HFFc6 (cell line): ENCODE measurements at places on chromosomes 13 and 19. TPM values are rescaled to one million over a fixed set of nuclear protein-coding genes. Genes with fewer than 3 reads are reported as not detected.
A peak's percentile ranks its signal among the peaks of the same experiment; 100 is the strongest.

The CA11 gene
- 0.60 to 1.4 TPM (median 1.2 TPM) in 3 replicates for total RNA-seq

The CBARP gene
- 8.8 to 12.0 TPM (median 11.5 TPM) in 3 replicates for total RNA-seq

- no peak for DNase-seq
Measured at GRCh38 chr19:48218997-48219396, 36.7 kb downstream of the CARD8 start.

GRCh38 chr13:30895773-30896172 lies 10.3 kb upstream of the MEDAG start:
- peak; percentile 74 for DNase-seq

The TMEM255B gene
- total RNA-seq: 8.2 to 12.7 TPM (median 9.2 TPM) in 3 replicates
